ENCODE measurements at places on chromosomes 5 and 9. TPM values are rescaled to one million over a fixed set of nuclear protein-coding genes. Genes with fewer than 3 reads are reported as not detected.
A peak's percentile ranks its signal among the peaks of the same experiment; 100 is the strongest.

GRCh38 chr5:56819060-56819881 lies 3.9 kb downstream of the MAP3K1 start:
- H3K27me3 ChIP-seq: no peaks in the 10 kb centered on the region
- H3K27ac ChIP-seq: peak overlapping the region; percentile 82
- no peak for DNase-seq
- H3K36me3 ChIP-seq: peaks cover 1% of the 10 kb centered on the region
- H3K4me1 ChIP-seq: peaks cover 55% of the 10 kb centered on the region
- peak overlapping the region; percentile 73 for H3K4me3 ChIP-seq

- no peak overlapping the region for H3K4me3 ChIP-seq
- no peaks in the 10 kb centered on the region for H3K36me3 ChIP-seq
- H3K27me3 ChIP-seq: no peaks in the 10 kb centered on the region
- H3K27ac ChIP-seq: no peak overlapping the region
Observed at GRCh38 chr5:138649316-138649720, 74.1 kb upstream of the HSPA9 start.

The GFI1B gene
- total RNA-seq: not detected

- no peak for DNase-seq
- H3K4me3 ChIP-seq: no peak overlapping the region
- H3K4me1 ChIP-seq: peaks cover 13% of the 10 kb centered on the region
- H3K27me3 ChIP-seq: no peaks in the 10 kb centered on the region
- H3K27ac ChIP-seq: no peak overlapping the region
- no peaks in the 10 kb centered on the region for H3K36me3 ChIP-seq
Observed at GRCh38 chr5:109950634-109951033, 260.9 kb downstream of the MAN2A1 start.

- peaks cover 6% of the 10 kb centered on the region for H3K4me1 ChIP-seq
- H3K27ac ChIP-seq: no peak overlapping the region
- H3K36me3 ChIP-seq: no peaks in the 10 kb centered on the region
Observed at GRCh38 chr9:76297721-76298239, 96.4 kb downstream of the RFK start.

DNA sequence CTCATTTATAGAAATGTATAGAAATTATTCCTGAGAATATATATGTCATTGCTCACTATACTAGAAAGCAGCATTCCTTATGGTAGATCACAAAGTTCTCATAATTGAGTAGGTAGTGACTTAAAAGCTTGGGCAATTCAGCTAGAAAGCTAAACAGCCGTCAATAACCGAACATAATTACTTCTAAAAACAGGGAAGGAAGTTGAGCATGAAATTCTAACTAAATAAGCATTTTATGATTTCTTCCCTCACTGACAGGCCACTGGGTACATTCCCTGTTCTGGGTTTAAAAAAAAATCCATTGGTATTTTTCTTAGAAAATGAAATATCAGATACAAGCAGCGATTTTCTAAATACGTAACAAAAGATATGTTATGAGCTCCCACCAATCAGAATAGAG lies 91.1 kb upstream of the DAB2 start:
- H3K36me3 ChIP-seq: no peaks in the 10 kb centered on the region
- DNase-seq: no peak
- H3K4me3 ChIP-seq: no peak overlapping the region
- no peaks in the 10 kb centered on the region for H3K27me3 ChIP-seq
- H3K27ac ChIP-seq: peak overlapping the region; percentile 78

DNA sequence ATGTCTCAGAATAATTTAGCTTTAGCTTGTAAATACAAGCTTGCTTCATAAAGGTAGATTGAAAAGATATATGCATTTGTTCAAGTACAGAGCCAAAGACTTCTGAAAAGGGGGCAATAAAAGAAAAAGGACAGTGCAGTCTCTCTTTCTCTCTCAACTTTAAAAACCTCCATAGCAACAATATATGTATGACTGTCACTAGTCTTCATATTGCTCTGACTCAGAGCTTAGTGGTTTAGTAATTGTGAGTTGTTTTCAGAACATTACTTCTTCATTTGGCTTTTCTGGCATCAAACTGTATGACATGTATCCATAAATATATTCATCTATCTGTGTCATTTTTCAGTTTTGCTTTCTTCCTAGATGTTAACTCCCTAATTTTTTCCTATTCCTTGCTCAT lies 194.6 kb upstream of the KIF2A start:
- no peaks in the 10 kb centered on the region for H3K27me3 ChIP-seq
- no peak for DNase-seq
- H3K4me3 ChIP-seq: no peak overlapping the region
- peaks cover 4% of the 10 kb centered on the region for H3K4me1 ChIP-seq
- H3K27ac ChIP-seq: no peak overlapping the region
- no peaks in the 10 kb centered on the region for H3K36me3 ChIP-seq

DNA sequence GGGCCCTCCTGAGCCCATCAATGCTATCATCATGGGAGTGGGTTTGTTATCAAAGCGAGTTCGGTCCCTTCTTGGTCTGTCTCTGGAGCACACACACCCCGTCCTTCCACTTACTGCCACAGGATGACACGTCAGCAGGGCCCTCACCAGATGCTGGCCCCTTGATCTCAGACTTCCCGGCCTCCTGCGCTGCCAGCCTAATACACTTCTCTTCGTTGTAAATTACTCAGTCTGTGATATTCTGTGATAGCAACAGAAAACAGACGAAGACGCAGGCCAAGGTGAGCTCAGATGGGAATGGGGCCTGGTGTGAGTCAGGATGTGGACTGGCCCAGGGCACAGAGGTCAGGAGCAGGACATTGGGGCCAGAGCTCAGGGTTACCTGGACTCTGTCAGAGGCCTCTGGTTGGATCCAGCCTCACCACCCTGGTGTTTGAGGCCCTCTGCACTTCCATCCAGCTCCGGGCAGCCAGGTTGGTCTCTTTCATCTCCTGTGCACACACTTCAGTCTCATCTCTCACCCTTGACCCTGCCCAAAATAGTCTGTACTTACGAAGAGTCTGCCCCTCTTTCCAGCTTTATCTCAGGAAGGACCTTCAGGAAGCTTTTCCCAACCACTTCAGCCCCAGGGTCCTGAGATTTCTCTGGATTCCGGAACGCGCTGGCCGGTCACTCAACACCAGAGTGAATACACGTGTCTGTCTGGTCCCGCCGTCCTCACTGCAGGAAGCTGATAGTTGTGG lies 26.0 kb upstream of the CNOT6 start:
- H3K27ac ChIP-seq: no peak overlapping the region
- no peaks in the 10 kb centered on the region for H3K36me3 ChIP-seq
- peaks cover 9% of the 10 kb centered on the region for H3K4me1 ChIP-seq

DNA sequence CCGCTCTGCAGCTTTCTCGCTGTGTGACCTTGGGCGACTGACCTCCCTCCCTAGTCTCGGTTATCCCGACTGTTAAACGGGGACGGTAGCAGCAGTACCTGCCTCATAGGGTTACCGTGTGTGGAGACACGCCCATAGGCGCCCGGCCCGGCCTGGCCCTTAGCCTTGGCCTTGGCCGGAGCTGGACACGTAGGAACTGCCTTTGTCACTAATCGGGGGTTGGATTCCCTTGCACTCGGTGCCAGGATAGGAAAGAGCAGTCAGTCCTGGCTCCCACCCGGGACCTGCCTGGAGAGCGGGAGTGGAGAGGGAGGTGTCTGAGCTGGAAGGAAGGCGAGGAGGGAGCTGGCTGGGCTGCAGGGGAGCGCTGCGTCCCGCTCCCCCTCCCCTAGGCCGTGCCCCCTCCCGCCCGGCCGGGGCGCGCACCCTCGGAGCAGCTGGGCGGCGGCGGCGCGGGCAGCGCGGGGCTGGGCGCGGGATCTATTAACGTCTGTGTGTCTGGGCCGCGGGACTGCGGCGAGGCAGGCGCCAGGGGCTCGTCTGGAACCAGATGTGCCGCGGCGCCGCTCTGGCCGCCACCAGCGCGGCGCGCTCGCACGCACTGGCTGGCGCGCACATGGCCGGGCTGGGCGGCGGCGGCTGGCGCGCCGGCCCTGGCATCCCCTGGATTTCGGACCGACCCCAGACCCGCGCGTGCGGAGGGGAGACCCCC lies 31.7 kb downstream of the PRRX2 start:
- DNase-seq: no peak
- no peaks in the 10 kb centered on the region for H3K36me3 ChIP-seq
- no peaks in the 10 kb centered on the region for H3K27me3 ChIP-seq

GRCh38 chr5:78717674-78718584 lies 69.4 kb upstream of the LHFPL2 start:
- H3K36me3 ChIP-seq: no peaks in the 10 kb centered on the region
- no peak overlapping the region for H3K4me3 ChIP-seq
- peaks cover 59% of the 10 kb centered on the region for H3K4me1 ChIP-seq
- peak overlapping the region; percentile 58 for H3K27ac ChIP-seq
- no peak for DNase-seq

The SLC22A4 gene
- total RNA-seq: 1.4 TPM

The ISOC1 gene
- total RNA-seq: 7.2 TPM

GRCh38 chr9:130756455-130757152 lies 63.0 kb downstream of the EXOSC2 start:
- peak overlapping the region; percentile 46 for H3K4me3 ChIP-seq
- H3K4me1 ChIP-seq: peaks cover 45% of the 10 kb centered on the region
- no peaks in the 10 kb centered on the region for H3K27me3 ChIP-seq
- peak overlapping the region; percentile 92 for H3K27ac ChIP-seq

DNA sequence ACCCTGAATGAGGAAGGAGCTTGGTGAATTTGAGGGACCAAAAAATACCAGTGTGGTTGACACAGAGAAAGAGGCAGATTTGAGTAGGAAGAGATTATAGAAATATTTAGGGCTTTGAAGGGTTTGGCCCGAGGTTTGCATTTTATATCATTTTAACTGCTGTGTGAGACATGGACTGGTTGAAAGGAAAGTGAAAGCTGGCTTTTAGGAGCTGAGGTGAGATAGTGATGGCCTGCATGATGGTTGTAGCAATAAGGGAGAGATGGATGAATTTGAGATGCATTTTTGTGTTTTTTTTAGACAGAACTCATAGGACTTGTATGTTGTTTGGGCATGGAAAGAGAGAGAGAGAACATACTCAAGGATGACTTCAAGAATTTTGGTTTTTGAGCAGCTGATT lies 21.7 kb downstream of the FER start:
- no peaks in the 10 kb centered on the region for H3K27me3 ChIP-seq
- DNase-seq: no peak
- no peak overlapping the region for H3K4me3 ChIP-seq
- peaks cover 10% of the 10 kb centered on the region for H3K36me3 ChIP-seq
- H3K27ac ChIP-seq: peak overlapping the region; percentile 28

The ZNF300 gene
- 7.7 TPM for total RNA-seq

GRCh38 chr5:131147258-131147657 lies 17.8 kb downstream of the HINT1 start:
- peaks cover 12% of the 10 kb centered on the region for H3K27me3 ChIP-seq
- no peak overlapping the region for H3K4me3 ChIP-seq
- no peak overlapping the region for H3K27ac ChIP-seq
- H3K36me3 ChIP-seq: no peaks in the 10 kb centered on the region

GRCh38 chr9:135665795-135666189 lies 2.7 kb downstream of the LCN9 start:
- no peak overlapping the region for H3K27ac ChIP-seq
- H3K27me3 ChIP-seq: no peaks in the 10 kb centered on the region
- DNase-seq: no peak
- no peak overlapping the region for H3K4me3 ChIP-seq

The LCN2 gene
- total RNA-seq: not detected

The GAS1 gene
- 304 TPM for total RNA-seq

DNA sequence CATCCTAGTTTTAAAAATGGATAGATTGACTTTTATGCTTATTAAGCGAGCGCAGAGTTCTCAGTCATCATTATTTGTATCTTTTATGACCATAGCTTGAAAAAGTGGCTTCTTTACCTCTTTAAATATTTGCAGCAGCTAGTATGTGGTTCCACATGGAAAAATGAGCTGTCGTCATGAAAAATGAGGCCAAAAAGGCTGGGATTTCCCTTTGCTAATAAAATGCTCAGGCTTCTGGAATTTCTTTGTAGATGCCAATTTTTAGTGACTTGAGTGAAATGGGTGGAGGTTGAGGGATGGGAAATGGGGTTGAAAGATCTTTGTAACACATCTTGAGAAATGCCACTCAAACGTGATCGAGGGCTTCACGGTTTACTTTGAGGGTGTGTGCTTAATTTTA lies 35.2 kb downstream of the RAI14 start:
- H3K27ac ChIP-seq: no peak overlapping the region
- H3K4me1 ChIP-seq: peaks cover 55% of the 10 kb centered on the region
- no peak overlapping the region for H3K4me3 ChIP-seq
- no peak for DNase-seq

DNA sequence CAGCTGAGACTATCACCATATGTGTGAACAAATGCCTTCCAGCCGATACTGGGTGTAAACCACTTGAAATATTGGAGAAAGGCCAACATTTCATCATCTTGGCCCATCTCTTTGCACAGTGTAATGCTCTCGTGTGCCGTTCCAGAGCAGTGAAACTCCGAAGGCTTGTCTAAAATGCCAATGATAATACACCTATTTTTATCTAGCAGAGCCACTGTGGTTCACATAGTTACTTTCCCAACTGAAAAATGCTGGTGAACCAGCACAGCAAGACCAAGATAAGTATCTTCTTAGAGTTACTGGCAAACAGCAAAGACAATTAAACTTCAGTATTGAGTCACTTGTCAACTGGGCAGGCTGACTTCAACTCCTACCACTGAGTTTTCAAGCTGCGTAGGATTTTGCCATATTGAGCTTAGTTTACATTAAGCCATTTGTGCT lies 379.9 kb upstream of the ACTBL2 start:
- H3K27ac ChIP-seq: no peak overlapping the region
- no peaks in the 10 kb centered on the region for H3K27me3 ChIP-seq
- peaks cover 13% of the 10 kb centered on the region for H3K4me1 ChIP-seq
- no peaks in the 10 kb centered on the region for H3K36me3 ChIP-seq
- no peak for DNase-seq

GRCh38 chr9:28136113-28136512 lies 562.8 kb upstream of the C9orf72 start:
- no peak overlapping the region for H3K4me3 ChIP-seq
- no peak overlapping the region for H3K27ac ChIP-seq

GRCh38 chr5:65927503-65928321 lies 1.3 kb downstream of the ERBIN start:
- H3K27me3 ChIP-seq: no peaks in the 10 kb centered on the region
- H3K36me3 ChIP-seq: peaks cover 4% of the 10 kb centered on the region
- H3K4me3 ChIP-seq: peak overlapping the region; percentile 96
- peak overlapping the region; percentile 95 for H3K27ac ChIP-seq
- DNase-seq: no peak

The CEL gene
- total RNA-seq: 1.3 TPM

The CEP72 gene
- 5.4 TPM for total RNA-seq

- H3K4me3 ChIP-seq: no peak overlapping the region
- H3K4me1 ChIP-seq: peaks cover 15% of the 10 kb centered on the region
- no peak overlapping the region for H3K27ac ChIP-seq
- peaks cover 2% of the 10 kb centered on the region for H3K27me3 ChIP-seq
- H3K36me3 ChIP-seq: no peaks in the 10 kb centered on the region
- DNase-seq: no peak
Observed at GRCh38 chr5:169435506-169436229, 134.7 kb upstream of the SLIT3 start.

- DNase-seq: no peak
- no peaks in the 10 kb centered on the region for H3K36me3 ChIP-seq
- H3K27me3 ChIP-seq: no peaks in the 10 kb centered on the region
- no peak overlapping the region for H3K27ac ChIP-seq
- H3K4me3 ChIP-seq: no peak overlapping the region
Observed at GRCh38 chr9:112581469-112582176, 95.0 kb downstream of the KIAA1958 start.

GRCh38 chr5:175285261-175285660 lies 158.7 kb downstream of the DRD1 start:
- H3K27me3 ChIP-seq: no peaks in the 10 kb centered on the region
- DNase-seq: no peak
- no peaks in the 10 kb centered on the region for H3K36me3 ChIP-seq
- H3K4me1 ChIP-seq: no peaks in the 10 kb centered on the region
- H3K4me3 ChIP-seq: no peak overlapping the region
- no peak overlapping the region for H3K27ac ChIP-seq

- no peaks in the 10 kb centered on the region for H3K27me3 ChIP-seq
- H3K4me3 ChIP-seq: peak overlapping the region; percentile 4
Observed at GRCh38 chr5:10351199-10351905, 2.1 kb upstream of the MARCHF6 start.

Data from osteocyte (in vitro differentiated cells).